ENCODE measurements at places on chromosomes 13 and 19.

- DNase-seq: no peak
These were observed 8.7 kb downstream of the SHKBP1 start for GRCh38 chr19:40585241-40585981.

GRCh38 chr13:92537471-92537870 lies 689.1 kb upstream of the GPC6 start:
- no peak for DNase-seq

DNA sequence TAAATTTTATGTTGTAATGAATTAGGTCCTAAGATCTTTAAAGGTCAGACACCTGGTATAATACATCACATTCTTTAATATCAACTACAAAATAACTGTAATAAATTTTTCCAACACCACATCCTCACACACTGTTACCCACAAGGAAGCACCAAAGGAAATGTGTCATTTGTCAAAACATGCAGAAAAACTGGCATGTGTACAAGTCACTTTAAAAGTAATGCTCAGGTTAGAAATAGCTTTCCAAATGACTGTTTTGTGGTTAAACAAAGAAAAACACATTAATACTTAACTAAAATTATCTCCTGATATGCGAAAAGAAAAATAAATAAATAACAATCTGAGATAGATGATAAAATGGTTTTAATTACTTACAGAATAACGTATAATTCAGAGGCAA lies 74.7 kb downstream of the MZT1 start:
- DNase-seq: no peak

DNA sequence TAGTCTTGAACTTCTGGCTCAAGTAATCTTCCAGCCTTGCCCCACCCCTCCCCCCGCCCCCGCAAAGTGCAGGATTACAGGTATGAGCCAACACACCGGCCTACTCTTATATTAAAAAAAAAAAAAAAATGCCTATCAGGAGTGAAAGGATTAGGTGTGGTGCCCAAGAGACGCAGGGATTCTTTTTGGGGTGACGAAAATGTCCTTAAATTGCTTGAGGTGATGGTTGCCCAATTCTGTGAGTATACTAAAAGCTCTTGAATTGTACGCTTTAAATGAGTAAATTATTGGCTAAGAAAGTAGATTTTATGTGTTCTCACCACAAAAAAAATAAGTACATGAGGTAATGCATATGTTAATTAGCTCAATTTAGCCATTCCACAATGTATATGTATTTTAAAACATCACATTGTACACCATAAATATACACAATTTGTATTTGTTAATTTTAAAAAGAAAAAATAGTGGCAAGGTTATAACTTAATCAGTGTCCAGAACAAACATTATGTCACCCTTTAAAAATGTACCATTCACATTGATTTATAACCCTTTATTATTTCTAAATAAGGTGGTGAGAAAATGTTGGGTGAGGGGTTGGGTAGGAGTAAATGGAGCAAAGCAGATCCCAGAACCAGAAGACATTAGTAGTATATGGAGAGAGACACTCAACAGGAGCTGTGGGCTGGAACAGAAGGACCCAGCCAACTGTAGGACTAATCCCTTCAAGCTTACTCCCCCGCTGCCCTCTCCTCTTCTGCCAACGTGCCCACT lies 3.9 kb downstream of the IGSF23 start:
- no peak for DNase-seq

DNA sequence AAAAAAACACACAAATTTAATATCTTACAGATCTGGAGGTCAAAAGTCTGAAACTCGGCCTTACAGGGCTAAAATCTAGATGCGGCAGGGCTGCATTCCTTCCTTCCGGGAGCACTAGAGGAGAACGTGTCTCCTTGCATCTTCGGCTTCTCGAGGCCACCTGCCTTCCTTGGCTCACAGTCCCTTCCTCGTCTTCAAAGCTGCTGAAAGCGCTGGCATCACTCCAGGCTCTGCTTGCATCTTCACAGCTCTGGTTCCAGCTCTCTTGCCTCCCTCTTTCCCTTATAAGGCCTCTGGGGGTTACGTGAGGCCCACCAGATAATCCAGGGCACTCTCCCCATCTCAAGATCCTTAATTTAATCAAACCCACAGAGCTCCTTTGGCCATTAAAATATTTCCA lies 10.5 kb downstream of the XRCC1 start:
- no peak for DNase-seq
